Daoy (cell line): ENCODE measurements at places on chromosomes 4 and X.

DNA sequence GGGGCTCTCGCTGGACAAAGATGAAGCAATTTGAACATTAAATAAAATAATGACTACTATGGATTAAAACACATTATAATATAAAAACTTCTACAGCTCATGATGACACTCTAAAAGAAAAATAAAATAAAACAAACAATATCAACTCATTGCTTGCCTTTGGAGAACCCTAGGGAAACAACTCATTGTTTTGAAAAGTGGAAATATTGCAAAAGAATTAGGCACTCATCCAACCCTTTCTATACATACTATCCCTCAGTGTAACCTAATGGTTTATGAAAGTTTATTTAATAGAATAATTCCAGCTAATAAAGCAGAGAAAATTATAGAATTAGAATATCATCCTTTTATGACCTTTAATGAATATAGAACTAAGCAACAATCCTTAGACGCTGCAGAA, 718 bp downstream of the RAB40A start:
- DNase-seq = no peak

DNA sequence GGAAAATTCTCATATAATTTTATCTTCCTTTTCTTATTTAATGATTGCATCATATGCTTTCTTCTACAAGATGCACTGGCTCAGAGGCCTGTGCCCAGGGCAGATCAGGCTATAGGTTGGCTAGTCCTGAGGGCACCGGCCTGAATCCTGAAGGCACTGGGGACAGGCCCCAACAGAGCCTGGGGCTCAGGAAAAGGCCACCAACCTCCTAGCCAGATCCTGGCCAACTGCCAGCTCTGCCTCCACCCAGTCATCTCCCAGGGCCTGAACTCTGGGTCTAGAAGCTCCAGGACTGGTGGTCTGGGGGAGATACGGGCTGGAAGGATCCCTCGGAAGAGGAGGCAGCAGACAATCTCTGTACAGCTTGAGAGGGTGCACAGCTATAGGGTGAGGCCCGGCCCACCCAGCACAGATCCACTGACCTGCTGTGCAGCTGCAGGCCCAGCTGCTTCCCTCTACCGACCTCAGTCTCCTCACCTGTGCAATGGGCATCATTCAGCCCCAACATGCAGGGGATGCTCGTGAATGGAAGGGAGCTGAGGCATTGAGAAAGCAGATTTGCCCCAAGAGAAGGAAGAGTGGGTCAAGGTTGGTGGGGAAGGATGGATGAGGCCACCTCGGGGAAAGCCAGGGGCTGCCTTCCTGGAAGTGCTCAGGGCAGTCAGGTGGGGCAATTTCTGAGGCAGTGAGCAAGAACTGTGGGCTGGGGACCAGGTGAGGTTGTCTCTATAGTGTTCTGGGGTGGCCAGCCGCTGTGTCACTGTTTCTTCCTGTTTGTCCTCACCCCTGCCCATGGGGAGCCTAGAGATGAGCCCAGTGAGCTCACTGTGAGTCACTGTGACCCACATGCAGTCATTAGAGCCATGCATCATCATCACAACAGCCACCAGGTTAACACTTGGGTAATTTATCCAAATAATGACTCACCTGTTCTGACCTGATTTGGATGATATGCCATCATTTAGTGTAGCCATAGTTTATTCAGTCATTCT, 22.4 kb upstream of the XAGE2 start:
- DNase-seq = peak; percentile 85

GRCh38 chr4:139208404-139208945, 31.5 kb upstream of the ELF2 start:
- peak; percentile 2 for DNase-seq

DNA sequence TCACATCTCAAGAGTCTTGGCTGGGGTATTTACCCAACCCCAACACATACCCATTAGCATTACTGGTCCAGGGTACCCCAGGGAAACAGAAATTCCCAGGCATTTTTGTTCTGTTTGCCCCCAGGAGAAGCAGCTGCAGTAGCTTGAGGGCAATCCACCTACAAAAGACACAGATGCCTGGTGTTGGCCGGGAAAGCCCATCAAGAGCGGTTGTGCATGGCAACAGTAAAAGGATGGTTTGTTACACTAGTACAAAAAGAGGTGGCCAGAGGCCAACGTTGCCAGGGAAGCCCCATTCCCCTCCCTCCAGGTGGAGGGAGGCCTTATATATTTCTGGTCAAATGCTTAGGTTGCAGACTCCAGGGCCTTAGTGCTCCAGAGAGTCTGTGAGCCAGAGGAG, 637.8 kb downstream of the BCOR start:
- DNase-seq = no peak

- peak; percentile 77 for DNase-seq
Measured at GRCh38 chrX:20514358-20514757, 247.6 kb upstream of the RPS6KA3 start.

GRCh38 chrX:123830309-123830708, 29.5 kb upstream of the XIAP start:
- DNase-seq = peak; percentile 64
